ENCODE measurements at places on chromosomes 5 and 9. TPM values are rescaled to one million over a fixed set of nuclear protein-coding genes. Genes with fewer than 3 reads are reported as not detected.

Gene C1QTNF3
- total RNA-seq, result 20.3 TPM

Gene CTNNAL1
- total RNA-seq, result 53.9 TPM

DNA sequence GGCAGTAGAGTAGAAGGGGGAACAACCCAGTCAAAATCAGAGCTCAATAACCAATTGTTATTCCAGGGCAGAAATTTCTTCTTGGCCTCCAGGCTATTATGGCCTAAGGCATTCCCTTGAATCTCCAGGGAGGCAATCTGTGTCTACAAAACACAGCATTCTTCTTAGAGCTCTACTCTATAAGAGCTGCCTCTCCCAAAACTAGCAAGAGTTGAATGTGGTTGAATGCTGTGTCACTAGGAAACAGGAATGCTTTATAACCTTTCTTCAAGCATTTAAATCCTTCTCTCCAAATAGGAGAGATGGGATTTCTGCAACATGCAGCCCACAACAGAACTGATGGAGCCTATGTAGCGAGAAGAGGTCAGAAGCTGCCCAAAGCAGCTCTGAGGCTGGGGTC lies 97.1 kb upstream of the APC start:
- no peaks in the 10 kb centered on the region for H3K27me3 ChIP-seq
- H3K36me3 ChIP-seq, result no peaks in the 10 kb centered on the region
- H3K4me3 ChIP-seq, result no peak overlapping the region
- peaks cover 4% of the 10 kb centered on the region for H3K4me1 ChIP-seq
- H3K27ac ChIP-seq, result no peak overlapping the region
- no peak for DNase-seq

DNA sequence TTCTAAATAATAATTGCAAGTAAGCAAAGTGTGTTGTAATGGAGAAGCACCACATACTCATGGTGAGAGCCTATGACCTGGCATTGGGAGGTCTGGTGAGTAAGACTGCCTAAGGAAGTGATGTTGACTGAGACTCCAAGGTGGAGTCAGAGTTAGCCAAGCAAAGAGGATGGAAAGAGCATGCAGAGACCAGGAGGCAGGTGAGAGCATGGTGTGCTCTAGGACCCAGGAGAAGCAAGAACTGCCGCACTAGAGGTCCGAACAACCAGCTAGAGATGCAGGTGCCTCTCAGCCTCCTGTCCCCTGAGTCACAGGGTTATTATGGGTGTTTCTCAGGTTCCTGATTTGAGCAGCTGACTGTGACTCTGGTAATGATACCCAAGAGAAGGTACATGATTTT lies 27.3 kb downstream of the ANP32B start:
- peaks cover 30% of the 10 kb centered on the region for H3K36me3 ChIP-seq
- no peak overlapping the region for H3K27ac ChIP-seq
- no peaks in the 10 kb centered on the region for H3K4me1 ChIP-seq
- DNase-seq, result no peak

DNA sequence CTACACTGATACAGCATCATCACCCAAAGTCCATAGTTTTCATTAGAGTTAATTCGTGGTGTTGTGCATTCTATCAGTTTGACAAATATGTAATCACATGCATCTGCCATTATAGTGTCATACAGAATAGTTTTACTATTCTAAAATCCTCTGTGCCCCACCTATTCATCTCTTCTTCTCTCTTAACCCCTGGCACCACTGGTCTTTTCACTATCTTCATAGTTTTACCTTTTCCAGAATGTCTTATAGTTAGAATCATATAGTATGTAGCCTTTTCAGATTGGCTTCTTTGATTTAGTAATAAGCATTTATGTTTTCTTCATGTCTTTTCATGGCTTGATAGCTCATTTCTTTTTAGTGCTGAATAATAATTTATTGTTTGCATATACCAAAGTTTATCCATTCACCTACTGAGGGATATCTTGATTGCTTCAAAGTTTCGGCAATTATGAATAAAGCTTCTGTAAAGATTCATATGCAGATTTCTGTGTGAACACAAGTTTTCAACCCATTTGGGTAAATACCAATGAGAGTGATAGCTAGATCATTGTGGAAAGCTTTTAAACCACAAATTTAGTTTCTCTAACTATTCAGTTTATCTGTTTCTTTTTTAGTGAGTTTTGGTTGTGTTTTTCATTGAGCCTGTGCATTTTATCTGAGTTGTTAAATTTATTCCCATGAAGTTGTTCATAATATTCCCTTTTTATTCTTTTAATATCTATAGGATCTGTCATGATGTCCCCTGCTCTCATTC lies 84.9 kb downstream of the RALGPS1 start:
- H3K36me3 ChIP-seq, result no peaks in the 10 kb centered on the region
- H3K4me1 ChIP-seq, result no peaks in the 10 kb centered on the region
- H3K4me3 ChIP-seq, result no peak overlapping the region
- H3K27ac ChIP-seq, result no peak overlapping the region

GRCh38 chr9:9718691-9719090 lies 894.1 kb downstream of the PTPRD start:
- DNase-seq, result no peak
- no peaks in the 10 kb centered on the region for H3K4me1 ChIP-seq
- H3K36me3 ChIP-seq, result no peaks in the 10 kb centered on the region
- H3K27ac ChIP-seq, result no peak overlapping the region

Measured in lung (tissue), 17 donors.